ENCODE measurements at places on chromosomes 4 and X. TPM values are rescaled to one million over a fixed set of nuclear protein-coding genes. Genes with fewer than 3 reads are reported as not detected.

- no peak for DNase-seq
- H3K4me1 ChIP-seq = no peaks in the 10 kb centered on the region
- H3K27ac ChIP-seq = no peak overlapping the region
- H3K4me3 ChIP-seq = no peak overlapping the region
- no peaks in the 10 kb centered on the region for H3K27me3 ChIP-seq
- no peaks in the 10 kb centered on the region for H3K36me3 ChIP-seq
Measured at GRCh38 chrX:23559975-23560374, 107.3 kb upstream of the PRDX4 start.

Gene FGD1
- total RNA-seq = 0.20 TPM

- H3K27ac ChIP-seq = no peak overlapping the region
- H3K4me1 ChIP-seq = peaks cover under 1% of the 10 kb centered on the region
Measured at GRCh38 chr4:169220854-169221411, 49.8 kb downstream of the SH3RF1 start.

- peak overlapping the region; percentile 67 for H3K27ac ChIP-seq
- H3K27me3 ChIP-seq = no peaks in the 10 kb centered on the region
- H3K4me3 ChIP-seq = no peak overlapping the region
- DNase-seq = peak; percentile 81
- no peaks in the 10 kb centered on the region for H3K36me3 ChIP-seq
- peaks cover 47% of the 10 kb centered on the region for H3K4me1 ChIP-seq
Measured at GRCh38 chr4:2598511-2599303, 62.3 kb downstream of the FAM193A start.

Gene ADAMTS3
- not detected for total RNA-seq

Gene CYBB
- total RNA-seq = 127 TPM

Gene NEIL3
- not detected for total RNA-seq

- no peak for DNase-seq
- no peak overlapping the region for H3K4me3 ChIP-seq
- no peaks in the 10 kb centered on the region for H3K27me3 ChIP-seq
- H3K4me1 ChIP-seq = peaks cover 20% of the 10 kb centered on the region
- no peaks in the 10 kb centered on the region for H3K36me3 ChIP-seq
Measured at GRCh38 chrX:39850630-39851152, 247.1 kb downstream of the BCOR start.

Gene TRPC5OS
- not detected for total RNA-seq

Measured in B cell (primary cell).